ENCODE measurements at places on chromosomes 3 and 15.

DNA sequence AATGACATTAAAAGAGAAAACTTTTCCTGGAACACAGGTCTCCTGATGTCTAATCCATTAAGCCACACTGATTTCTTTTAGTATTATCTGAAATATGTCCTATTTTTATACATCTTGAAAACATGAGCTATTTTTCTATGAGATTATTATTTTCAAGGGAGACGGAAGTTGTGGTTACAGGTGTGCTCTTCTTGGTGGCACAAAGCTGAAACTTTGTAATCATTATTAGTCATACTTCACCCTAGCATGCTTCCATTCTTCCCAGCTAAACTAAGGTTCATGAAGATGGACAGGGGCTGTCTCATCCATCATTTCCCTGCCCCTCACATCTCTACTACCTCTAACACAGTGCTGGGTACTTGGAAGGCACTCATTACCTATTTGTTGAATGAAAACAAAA is 85.6 kb upstream of the POU1F1 start:
- DNase-seq: no peak

DNA sequence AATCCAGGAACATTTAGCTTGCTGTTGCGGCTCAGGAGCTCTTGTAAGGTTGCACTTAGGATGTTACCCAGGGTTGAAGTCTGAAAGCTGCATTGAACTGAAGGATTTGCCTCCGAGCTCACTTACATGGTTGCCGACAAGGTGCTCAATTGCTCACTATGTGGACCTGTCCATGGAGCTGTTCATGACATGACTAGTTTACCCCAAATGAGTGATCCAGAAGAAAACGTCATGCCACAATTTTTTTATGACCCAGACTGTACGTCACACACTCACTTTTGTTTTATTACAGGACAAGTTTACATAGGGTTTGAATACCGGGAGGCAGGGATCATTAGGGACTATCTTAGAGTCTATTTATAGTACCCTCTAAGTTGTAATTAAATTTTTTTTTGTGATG is 21.0 kb upstream of the CLDN11 start:
- DNase-seq: no peak

DNA sequence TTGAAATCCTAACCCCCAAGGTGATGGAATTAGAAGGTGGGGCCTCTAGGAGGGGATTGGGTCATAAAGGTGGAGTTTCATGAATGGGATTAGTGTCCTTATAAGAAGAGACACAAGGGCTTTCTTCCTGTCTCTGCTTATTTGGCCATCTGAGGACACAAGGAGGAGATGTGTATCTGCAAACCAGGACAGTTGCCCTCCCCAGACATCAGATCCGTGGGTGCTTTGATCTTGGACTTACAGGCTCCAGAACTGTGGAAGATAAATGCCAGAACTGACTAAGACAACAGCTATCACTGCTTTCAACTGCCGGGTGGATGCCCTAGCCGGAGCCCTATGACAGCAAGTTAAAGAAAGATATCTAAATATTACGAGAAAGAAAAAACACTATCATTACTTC is 94.4 kb downstream of the CHRNA7 start:
- no peak for DNase-seq

DNA sequence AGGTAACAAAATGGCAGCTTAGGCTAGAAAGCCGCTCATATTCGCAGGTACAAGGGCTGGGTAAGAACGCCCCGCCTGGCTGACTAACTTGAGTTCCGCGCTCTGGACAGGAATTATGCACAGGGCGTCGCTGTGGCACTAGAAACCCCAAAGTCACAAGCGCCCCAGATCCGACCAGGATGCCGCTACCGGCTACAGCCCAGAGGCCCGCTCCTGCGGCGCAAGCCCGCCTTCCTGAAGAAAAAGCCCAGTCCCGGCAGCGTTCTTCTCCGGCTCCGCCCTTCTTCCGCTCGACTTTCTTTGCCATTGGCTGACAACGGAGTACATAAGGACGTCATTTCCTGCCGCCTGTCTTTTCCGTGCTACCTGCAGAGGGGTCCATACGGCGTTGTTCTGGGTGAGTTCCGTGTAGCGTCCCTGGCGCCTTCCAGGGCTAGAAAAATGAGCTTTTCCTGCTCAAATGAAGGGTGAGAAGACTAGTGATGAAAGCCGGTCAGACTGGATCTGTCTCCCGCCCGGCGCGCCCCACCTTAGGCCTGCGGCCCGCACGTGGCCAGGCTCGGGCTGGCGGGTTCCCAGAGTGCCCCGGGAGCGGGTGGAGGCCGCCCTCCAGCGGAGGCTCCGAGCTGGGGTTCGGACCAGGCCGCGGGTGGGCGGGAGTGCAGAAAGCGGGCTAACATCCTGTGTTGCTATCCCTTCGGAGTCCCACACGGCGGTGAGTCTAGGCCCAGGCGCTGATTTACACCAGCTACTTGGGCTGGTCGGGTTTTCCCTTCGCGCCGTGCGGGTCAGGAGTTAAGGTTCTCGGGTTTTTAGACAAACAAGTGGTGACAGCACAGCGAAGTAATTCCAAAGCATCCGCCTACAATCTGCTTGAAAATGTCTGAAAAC is at the start of gene RPSA:
RPSA (plus strand) TSS at position 353 of the 891 bp plus-strand sequence. CDS start 934 bp downstream, outside the sequence.
- DNase-seq: peak; percentile 97

DNA sequence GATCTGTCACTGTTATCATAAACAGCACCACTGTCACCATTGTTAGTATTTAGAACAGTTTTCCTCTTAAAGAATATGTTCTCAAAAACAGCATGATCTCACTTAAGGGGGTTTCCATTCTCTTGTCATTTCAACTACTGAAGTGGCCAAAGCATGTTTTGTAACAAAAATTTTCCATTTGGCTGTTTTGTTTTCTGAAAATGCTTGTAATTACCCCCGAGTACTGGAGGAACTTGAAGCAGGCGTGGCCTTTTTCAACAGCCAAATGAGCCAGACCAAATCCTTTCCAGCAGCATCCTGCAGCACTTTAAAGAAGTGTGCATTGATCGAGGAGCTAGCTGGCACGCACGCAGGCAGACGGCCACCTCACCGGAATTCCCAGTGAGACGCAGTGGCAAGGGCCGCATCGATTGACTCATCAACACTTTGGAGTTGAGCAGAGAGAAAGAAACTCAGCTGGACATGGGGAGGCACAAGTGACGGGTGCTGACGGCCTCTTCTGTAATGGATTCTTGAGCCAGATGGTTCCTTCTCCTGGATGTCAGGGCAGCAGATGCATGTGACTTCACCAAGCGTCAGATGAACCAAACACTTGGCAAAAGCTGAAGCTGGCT is 234.3 kb upstream of the IGF1R start:
- peak; percentile 11 for DNase-seq

DNA sequence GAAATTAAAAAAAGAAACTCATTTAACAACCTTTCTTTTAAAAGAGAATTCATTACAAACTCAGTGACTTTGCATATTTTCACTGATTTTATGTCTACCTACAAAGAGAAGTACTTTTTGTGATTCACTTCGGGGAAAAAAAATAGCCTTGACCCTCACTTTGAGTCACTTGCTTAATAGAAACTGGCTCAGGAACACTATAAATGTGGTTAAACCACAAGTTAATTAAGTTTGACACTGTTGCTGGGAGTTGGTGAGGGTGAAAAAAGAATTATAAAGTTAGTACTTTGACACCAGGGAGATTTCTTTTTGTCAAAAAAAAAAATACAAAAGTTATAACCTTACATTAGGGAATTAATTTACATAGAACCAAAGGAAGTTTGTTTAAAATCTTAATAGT is 810.9 kb downstream of the NR2F2 start:
- DNase-seq: no peak

- peak; percentile 17 for DNase-seq
Observed at GRCh38 chr3:97917813-97918536, 54.3 kb downstream of the RIOX2 start.

DNA sequence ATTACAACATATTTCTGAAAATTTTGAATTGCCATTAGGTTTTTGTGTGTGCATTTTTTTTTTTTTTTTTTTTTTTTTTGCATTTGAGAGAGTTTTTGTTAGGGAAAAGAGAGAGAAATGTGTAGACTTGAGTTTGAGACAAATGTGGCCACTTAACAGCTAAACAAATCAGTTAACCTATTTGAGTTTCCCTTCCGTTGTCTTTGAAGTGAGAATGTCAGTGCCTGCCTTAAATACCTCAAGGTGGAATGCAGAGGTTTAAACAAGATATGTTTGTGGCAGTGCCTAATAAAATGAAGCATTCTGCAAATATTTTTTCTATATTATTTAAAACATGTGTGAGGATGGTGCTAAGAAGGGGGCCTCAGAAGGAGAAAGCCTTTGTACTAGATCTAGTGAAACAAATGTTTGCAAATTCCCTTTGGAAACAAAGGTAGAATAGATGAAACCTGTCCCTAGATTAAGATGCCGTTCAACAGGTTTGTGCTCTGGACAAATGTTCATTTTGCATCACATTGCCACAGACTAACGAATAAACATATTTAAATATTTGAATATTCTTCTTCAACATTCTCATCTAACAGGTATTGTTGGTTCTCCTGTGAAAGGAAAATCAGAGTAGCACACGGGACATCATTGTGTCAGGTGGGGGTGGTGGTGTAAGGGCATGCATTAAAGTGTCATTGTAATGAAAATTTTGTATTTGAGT is 80.7 kb downstream of the SATB1 start:
- no peak for DNase-seq

All from inflammatory macrophage treated with lipopolysaccharide for 1 hour (primary cell).